ENCODE measurements at places on chromosomes 2 and 18.
A peak's percentile ranks its signal among the peaks of the same experiment; 100 is the strongest.

DNA sequence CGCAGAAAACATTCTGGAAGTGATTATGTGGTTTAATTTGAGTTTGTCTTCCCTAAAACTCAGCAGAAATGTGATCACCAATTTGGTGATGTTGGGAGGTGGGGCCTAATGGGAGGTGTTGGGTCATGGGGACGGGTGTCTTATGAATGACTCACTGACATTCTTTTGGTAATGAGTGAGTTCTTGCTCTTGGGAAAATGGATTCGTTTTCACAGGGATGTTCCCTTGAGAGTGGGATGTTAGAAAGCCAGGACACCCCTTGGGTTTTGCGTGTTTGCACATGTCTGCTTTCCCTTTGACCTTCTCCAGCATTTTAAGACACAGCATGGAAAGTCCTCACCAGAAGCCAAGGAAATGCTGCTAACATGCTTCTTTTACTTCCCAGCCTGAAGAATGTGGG is 321.5 kb upstream of the NT5C1B start:
- DNase-seq: no peak

- DNase-seq: peak; percentile 31
These were observed 162.6 kb downstream of the FMNL2 start for GRCh38 chr2:152497481-152498052.

DNA sequence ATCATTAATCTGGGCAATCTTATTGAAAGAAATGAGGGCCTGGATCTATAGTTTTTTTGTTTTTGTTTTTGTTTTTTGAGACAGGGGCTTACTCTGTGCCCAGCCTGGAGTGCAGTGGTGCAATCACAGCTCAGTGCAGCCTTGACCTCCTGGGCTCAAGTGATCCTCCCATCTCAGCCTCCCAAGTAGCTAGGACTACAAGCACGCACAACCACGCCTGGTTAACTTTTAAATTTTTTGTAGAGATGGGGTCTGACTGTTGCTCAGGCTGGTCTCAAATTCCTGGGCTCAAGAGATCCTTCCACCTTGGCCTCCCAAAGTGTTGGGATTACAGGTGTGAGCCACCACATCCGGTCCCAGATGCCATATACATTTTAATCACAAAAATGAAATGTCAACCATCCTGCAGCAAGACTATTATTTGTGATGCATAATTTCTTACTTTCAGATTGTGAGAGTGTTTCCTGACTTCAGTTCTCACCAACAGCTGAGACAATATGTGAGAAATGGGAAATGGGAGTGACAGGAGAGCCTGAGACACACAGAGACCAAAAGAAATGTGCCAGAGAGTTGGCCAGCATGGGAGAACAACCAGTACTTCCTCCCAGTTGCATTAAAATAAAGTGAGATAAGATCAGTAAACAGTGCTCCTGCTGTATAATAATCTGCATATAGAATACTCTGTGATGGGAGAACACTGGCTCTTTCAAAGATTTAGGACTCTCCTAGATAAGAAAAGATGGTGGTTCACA is 87.6 kb downstream of the METTL8 start:
- DNase-seq: no peak

DNA sequence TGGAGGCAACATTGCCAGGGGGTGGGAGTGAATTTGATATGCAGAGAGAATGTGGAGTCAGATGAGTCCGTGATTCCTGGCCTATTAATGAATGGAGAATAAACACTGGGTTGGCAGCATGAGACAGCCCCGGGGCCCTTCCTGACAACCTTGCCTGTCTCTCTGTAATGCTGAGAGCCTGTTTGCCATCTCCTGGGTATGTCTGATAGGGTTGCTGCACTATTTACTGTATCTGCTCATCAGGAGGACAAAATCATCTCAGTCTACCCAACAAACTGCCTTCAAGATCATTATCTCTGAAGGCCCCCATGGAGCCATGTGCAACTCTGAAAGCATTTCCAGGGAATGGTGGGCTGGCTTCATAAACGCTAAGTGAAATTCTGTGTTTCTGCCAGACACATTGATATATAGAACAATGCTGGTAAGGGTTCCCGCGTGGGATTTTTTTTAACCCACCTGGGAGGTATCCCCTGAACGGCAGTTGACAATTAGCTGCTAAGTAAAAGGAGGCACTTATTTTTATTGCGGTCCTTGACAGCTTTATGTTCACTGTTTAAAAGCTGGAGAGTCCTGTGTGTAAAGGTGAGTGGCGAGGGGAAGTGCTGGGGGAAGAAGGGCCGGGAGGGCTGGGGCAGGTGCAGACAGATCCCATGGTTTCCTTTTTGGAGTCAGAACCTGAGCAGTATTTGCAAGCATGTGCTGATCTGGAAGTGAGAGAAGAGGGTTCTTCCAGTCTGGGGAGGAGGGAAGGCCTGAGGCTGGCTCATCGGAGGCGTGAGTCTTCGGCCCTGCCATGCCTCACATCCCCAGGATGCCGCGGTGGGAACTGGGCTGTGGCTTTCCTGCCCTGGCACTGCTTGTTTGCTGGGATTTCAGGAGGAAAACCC is 64.8 kb downstream of the ARHGAP25 start:
- no peak for DNase-seq

GRCh38 chr2:487186-488079 is 189.8 kb downstream of the TMEM18 start:
- DNase-seq: no peak

DNA sequence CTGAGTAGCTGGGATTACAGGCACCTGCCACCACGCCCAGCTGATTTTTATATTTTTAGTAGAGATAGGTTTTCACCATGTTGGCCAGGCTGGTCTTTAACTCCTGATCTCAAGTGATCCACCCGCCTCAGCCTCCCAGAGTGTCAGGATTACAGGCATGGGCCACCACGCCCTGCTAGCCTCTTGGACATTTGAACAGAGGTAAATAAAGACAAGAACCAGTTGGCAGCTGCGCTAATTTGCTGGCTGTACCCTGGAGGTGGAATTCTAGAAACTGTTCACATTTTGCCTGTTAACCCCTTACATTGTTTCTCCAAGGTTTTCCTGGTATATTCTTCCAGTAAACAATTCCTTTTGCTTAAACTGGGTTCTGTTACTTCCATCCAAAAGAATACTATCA is 132.9 kb downstream of the CDH2 start:
- DNase-seq: no peak

GRCh38 chr2:112050316-112050715 is 4.8 kb upstream of the TMEM87B start:
- DNase-seq: no peak

DNA sequence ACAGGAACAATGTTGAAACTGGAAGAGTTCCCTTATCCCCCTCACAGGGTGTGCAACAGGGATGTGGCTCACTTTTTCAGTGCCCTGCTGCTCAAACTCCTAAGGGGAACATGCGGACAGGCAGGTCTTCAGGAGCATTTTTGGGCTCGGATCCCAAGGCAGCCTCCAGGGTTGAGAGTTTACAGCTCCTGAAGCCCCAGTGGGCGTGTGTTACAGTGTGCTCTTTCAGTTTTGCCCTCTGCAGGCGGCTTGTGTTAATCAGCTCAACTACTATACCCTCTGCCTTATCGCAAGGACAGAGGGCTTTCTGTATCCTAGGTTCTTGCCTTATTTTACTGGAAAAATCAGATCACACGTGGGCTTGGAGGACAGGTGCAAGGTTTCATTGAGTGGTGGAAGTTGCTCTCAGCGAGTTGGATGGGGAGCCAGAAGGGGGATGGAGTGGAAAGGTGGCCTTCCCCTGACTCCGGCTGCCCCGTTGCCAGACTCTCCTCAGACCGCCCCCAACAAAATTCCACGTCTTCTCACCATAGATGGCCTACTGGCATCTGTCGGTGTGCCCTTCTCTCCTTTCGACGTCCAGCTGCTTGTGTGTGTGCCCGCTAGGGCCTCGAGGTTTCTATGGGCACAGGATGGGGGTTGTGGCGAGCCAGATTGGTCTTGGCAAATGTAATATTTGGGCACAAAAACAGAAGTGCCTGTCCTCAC is 541.9 kb downstream of the TMX3 start:
- DNase-seq: no peak

DNA sequence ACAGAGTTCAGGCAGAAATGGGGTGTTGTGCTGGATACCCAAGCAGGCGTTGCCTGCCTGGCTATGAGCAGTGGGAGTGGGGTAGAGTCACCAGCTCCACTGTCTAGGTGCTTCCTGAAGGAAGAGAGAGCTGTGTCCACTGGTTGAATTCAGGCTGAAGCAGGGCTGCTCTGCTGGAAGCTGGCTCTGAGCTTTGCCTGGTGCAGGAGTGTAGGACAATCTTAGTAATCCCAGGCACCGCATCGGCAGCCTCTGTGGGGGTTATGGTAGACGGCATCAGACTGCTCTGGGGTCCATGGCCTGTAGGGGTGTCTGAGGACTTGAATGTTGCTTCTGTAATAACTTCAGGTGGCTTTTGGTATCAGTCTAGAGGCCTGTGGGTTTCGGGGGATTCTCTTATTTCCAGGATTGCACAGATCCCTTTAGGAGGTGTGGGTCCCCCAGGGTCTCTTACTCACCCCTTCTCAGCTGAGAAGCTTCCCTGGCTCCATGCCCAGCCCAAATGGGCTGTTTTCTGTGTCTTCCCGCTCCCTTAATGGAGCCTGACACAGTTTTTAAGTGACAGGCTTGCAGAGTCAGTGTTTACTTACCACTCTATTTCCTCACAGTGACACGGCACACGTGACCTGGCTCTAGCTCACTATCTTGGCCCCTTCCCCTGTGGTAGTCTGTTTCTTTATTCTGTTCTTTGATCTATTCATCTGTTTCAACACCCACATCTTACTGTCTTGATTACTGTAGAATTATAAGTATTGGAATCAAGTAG is 644.3 kb downstream of the CBLN2 start:
- DNase-seq: no peak

GRCh38 chr2:182426082-182426917 is 536 bp downstream of the PDE1A start:
- no peak for DNase-seq

DNA sequence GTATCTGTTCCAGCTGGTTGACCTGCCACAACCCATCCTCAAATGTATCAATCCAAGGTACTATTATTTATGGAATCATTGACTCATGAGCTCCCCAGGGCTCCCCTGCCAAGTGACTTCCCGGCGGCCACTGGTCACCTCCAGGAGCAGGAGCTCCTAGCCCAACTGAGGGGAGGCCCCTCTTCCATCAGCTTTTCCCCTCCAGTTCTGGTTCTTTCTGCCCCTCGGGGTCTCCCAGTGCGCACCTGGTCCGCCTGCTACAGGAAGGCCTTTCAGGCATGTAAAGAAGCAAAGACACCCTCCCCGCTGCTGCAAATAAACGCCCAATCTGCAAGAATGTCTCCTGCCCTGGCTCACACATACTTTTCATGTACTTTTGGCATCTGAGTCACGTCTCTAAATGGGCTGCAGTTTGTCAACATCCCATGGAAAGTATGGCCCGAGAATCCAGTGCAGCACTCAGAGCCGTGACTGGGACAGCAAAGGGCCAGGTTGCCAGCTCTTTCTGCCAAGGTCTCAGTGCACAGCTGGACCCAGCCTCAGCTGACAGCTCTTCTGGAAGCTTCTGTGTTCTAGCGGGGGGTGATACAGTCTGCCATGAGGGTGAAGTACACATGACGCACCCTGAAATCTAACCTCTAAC is 41.4 kb downstream of the KLHL29 start:
- no peak for DNase-seq

DNA sequence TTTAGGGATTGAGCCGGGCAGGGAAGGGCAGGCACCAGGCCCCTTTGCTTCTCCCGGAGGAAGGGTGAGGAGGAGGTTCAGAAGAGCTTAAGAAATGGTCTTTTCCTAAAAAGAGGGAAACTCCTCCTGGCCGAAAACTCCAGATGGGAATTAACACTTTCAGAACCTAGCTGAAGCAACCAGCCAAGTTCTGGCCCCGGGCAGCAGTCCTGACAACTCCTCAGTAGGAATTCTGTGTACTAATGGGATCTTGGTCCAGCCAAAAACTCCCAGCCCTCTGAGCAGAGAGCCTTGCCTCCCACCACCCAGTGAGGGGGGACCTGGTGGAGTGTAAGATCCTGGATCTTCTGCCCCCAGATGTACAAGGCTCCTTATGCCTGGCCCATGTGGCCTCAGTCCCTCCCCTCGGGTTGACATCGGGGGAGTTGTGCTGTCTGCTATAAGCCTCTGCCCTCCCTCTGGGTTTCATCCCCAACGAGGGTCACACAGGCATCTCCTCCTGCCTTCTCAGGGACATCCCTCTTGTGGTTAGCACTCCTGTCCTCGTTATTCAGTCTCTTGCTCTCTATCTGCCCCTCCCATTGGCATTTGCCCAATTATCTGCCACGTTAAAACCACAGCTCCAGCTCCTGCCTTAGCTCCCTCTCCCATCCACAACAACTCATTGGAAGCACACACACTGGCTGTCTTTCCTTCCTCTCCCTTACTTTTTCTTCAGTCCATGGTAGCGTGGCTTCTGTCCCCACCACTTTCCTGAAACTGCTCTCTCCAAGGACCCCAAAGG is 184.6 kb downstream of the CYP26B1 start:
- no peak for DNase-seq

DNA sequence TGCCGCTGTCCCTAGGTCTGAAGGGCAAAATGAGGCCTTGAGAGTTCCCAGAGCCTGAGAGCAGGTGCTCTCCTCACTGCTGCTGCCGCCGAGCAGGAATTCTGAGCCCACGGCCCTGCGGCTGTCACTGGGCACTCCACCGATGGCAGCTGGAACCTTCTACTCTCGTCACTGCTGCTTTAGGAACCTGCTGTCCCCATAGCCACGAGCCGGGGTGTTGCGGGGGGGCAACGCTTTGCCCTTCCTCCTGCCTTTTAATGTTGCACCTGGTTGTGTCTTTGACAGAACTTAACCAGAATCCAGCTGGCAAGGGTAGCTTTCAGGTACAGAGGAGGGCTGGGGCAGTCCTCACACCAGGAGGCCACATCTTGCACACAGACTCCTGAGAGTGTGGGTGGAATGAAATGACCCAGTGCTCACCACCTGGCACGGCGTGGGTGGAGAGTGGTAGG is 32.3 kb downstream of the NCK2 start:
- DNase-seq: no peak

All from GM20000 (cell line).